COR-L47 (cell line): ENCODE measurements at places on chromosomes 11 and 22.

- DNase-seq = no peak
Measured at GRCh38 chr11:80103142-80103859, 662.5 kb upstream of the TENM4 start.

DNA sequence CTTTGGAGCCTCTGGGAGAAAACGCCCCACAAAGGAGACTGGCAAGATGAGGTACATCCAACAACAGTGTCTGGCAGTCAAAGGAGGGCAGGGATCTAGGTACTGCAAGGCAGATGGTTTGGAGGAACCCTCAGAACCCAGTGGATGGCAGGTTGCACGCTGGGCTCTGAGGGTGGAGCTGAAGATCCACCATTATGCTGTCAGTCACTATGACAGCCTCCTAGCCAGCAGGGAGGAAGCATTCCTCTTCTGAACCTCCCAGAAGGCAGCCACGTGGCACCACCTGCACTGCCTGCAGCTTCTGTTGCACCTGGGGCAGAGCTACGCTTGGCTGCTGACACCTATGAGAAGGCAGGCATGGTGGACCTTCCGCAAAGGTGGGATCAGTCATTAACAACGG, 40.2 kb downstream of the HTR3A start:
- DNase-seq = no peak

DNA sequence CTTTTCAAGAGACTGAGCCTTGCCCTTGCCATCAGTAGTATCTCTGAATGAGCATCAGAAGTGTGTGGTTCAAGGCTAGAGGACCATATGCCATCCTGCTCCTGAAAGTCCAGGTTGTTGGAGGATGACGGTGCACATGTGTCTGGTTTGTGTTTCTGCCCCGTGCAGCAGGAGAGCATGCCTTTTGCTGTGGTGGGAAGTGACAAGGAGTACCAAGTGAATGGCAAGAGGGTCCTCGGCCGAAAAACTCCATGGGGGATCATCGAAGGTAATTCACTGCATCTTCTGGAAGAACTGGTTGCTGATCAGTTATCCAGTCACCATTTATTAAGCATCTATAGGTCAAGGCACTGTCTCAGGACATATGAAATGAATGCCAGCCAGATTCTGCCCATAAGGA, 6.1 kb upstream of the WBP2NL start:
- no peak for DNase-seq

GRCh38 chr11:35295751-35296150, 123.6 kb downstream of the SLC1A2 start:
- no peak for DNase-seq

GRCh38 chr11:24635588-24636290, 138.9 kb downstream of the LUZP2 start:
- no peak for DNase-seq

- DNase-seq = no peak
Measured at GRCh38 chr11:35335226-35335625, 84.1 kb downstream of the SLC1A2 start.

DNA sequence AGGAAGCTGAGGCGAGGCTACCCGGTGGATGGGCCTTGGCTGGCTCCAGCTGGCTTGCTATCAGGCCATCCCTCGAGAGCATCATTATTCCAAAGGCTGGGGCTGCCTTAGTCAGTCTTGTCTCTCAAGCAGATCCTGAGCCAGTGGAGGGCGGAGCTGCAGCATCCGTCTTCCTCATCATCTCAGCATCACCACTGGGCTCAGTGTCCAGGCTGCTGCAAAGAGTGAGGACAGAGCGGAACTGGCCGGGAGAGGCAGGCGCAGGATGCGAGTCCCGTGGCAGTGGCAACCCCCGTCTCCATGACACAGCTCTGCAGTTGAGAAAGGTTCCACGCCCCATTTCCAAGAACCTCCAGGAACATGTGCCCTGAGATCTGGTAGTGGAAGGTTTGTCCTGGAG, 4.4 kb downstream of the TP53I11 start:
- no peak for DNase-seq
